ENCODE measurements at places on chromosomes 1 and 21.

GRCh38 chr1:31700468-31701090, 3.2 kb downstream of the COL16A1 start:
- no peak for DNase-seq

DNA sequence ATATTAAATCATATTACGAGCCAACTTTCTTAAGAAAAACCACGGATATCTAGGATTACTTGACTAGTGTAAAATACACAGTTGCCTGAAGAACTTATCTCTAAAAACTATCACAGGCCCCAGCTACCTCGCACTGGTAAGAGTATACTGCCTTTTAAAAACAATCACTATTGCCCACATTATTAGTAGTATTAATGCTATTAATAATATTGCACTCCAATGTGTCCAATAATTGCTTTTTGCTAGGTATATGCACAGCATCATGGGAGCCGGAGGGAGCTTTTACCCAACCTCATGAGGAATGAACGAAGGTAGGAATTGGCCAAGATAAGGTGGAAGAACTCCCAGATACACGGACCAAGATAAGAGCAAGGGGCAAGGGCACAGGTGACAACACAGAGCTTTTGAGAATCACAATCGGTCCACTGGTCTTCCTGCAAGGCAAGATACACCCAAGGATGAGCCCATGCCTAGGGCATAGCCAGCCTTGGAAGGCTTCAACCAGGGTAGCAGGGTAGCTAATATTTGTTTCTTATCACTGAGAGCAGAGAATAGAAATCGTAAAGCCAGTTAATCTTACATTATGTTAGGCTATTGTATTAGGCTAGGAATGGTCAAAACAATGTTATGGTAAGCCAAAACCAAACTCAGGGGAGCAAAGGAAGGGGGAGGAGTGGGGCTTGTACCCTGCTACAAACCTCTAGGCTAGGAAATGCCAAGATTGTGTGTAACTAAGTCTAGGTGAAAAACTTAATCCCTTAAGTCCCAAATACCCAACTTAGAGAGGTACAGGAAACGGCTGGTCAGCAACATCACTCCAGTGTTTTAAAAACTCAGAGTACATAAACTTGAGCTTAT, 9.4 kb downstream of the GLUL start:
- no peak for DNase-seq

GRCh38 chr1:52186449-52186848, 44.6 kb downstream of the ZFYVE9 start:
- DNase-seq, result no peak

DNA sequence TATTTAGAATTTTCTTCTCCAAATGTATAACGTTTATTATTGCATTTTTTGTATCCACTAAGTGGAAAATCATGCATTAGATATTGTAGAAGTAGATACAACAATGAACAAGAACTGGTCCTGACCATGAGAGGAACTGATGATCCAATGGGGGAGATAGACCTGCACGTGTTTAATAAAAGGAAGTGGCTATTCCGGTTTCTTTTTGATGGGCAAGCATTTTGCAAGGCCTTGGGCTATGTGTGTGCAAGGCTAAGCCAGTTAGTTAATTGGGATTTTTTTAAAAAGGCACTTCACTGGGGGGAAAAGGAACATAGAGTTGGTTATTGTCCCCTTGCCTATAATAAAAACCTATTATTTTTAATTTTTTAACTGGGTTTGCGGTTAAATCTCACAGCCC, 961 bp upstream of the VCAM1 start:
- DNase-seq, result no peak

DNA sequence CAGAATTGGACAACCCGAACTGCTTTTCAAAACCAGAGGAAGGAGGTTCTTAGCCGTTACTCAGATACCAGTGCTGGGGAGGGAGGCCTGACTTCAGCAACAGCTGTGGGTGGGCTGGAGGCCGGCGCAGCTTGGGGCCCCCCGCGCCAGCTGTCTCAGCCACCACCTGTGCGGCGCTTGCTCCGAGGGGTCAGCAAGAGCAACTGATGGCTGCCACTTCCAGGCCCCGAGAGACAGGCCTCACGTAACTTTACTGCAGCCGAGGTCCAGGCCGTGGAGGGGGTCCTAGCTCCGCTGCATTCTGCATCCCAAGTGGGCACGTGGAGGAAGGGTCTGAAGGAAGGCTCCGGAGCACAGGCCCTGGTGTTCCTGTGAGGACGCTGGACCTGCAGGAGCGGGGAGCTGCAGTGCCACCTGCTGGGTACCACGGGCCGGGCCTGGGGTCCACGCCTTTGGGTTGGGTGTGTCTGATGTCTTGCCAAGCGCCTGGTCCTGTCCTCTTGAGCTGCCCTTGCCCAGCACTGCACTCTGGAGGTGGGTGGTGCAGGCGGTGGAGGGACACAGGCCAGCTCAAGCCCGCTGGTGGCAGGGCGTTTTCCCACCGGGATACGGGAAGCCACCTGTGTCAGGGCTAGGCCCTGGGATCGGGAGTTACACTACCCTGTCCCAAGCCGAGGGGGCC, 9.8 kb downstream of the THAP3 start:
- no peak for DNase-seq

GRCh38 chr1:189500778-189501177, 976.9 kb downstream of the BRINP3 start:
- DNase-seq, result no peak

GRCh38 chr1:88141499-88142074, 542.5 kb upstream of the PKN2 start:
- DNase-seq, result no peak

- DNase-seq, result no peak
Measured at GRCh38 chr1:31180338-31180737, 59.3 kb downstream of the NKAIN1 start.

- DNase-seq, result no peak
Measured at GRCh38 chr1:45260244-45260643, 53.8 kb upstream of the ZSWIM5 start.

GRCh38 chr1:185284116-185284515, 32.9 kb downstream of the IVNS1ABP start:
- no peak for DNase-seq

DNA sequence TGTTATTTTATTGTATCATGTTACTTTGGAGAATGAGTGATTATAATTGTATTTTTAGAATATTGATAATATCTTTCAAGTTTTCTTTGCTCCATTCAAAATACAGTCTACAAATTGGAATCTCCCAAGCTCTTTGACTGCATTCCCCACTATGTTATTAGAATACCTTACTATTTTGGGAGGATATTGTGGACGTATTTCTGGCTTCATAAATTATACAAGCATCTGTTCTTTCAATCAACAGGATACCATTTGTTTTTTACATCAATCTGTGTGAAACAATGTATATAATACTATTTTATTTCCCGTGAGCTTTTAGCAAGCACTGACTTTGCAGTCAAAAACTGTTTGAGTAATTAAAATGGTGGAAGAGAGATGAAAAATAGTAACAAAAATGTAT, 226.5 kb downstream of the PTPRC start:
- no peak for DNase-seq

GRCh38 chr1:78165816-78166215, 120.0 kb downstream of the GIPC2 start:
- no peak for DNase-seq

- DNase-seq, result no peak
Measured at GRCh38 chr1:111223126-111223685, 4.3 kb upstream of the CHI3L2 start.

- no peak for DNase-seq
Measured at GRCh38 chr21:22993822-22994574, 1995.8 kb downstream of the NCAM2 start.

DNA sequence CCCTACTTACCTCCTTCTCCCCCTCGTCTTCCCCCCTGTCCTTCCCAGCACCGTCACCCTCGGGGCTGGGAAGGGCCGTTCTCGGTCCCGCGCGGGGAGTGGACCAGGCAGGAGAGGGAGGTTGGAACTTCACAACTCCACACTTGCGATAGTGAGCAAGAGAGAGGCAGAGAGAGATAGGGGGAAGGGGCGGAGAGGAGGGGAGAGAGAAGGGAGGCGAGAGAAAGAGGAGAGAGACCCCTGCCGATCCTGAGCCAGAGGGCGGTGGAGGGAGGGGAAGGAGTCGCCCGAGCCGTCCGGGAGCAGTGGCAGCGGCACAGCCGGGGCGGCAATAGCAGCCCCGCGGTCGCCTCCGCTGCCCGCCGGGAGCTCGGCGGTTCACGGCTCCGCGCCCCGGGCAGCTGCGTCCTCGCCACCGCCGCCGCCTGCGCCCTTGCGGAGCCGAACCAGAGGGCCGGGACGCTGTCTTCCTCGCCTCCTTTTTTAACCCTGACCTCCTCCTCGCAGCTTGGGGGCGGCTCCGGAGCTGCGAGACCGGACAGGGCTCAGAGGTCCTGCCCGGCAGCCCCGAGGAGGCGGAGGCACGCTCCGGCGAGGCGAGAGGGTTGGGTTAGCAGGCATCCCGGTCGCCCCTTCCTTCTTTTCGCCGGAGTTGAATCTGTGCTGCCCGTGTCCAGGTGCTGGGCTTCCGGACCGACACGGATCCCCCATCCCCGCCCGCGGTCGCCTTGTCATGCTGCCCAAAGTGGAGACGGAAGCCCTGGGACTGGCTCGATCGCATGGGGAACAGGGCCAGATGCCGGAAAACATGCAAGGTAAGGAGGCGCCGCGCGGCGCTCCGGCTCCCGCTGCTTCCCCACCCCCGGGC, 11.7 kb downstream of the NR5A2 start:
- peak; percentile 88 for DNase-seq

DNA sequence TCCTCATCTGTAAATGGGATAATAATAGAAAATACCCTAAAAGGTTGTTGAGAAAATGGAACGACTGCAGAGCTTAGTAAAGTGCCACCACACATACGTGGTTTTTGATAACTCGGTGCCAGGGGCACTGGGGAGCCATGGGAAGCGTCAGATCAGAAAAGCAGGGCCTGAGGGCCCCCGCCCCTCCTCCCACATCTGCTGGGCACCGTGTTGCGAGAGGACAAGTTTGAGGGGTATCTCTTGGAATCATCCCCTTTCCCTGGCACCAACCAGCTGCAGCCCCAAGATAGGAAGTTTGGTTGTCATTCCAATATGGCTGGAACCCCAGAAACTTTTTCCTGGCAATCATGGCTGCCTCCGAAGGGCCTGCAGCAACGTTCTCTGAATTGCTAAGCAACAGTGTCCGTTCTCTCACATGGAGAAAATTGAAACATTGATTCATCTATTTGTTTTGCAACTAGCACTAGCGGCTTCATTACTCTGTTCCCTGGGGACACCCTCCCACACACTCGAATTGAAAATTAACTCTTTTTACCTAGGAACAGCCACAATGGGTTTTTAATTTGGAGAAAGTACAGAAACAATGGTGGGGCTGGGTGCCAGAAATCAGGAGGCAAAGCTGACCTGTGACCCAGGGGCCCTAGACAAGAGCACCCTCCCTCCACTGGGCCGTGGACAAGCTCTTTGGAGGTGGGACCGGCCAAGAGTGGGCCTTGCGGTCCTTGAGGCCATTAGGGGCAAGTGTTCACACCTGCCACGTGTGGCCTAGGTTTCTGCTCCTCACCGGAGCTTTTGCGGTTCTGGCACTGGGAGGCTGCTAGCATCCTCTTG, 190.0 kb upstream of the VAMP3 start:
- no peak for DNase-seq

- no peak for DNase-seq
Measured at GRCh38 chr21:39136711-39137110, 46.5 kb downstream of the PSMG1 start.

GRCh38 chr1:170483051-170483450, 48.9 kb upstream of the GORAB start:
- DNase-seq, result no peak

GRCh38 chr1:175873290-175873935, 130.0 kb upstream of the TNR start:
- DNase-seq, result no peak

GRCh38 chr1:18297896-18298648, 182.7 kb upstream of the KLHDC7A start:
- DNase-seq, result no peak

- no peak for DNase-seq
Measured at GRCh38 chr1:24898909-24899439, 31.1 kb downstream of the RUNX3 start.

- no peak for DNase-seq
Measured at GRCh38 chr1:12456979-12457378, 161.0 kb downstream of the DHRS3 start.

DNA sequence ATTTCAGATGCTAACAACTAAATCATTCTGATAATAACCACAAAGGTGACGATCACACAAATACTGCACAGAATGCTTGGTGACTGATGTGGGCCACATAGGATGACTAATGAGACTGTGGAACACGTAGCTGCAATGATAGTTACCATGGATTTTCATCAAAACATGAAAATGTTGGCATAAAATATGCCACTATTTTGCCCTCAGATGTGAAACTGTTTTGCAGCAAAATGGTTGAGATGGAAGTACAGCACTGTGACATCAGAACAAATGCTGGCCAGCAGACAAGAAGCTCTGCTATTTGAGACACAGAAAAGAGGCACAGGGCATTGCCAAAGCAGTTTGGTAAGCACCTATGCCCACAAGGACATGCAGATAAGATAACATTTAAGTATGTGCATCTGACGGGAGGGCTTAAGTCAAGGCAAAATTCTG, 83.8 kb downstream of the NIBAN1 start:
- no peak for DNase-seq

DNA sequence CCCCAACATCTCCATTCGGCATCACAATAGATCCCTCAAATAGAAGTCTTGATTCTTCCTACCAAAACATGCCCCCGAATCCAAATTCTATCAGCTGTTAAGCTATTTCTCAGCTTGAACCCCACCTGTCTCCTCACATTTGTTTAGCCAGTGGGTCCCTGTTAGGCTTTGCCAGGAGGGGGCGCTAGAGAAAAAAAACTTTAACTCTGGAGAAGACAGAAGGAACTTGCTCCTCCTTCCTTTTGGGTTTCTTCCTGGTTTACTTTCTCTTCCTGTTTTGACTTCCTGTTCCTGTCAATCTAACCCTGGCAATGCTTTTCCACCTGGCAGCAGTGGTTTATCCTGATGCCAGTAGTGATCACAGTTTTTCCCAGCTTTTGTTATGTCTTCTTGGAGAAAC, 95.6 kb upstream of the KCNK1 start:
- no peak for DNase-seq

- DNase-seq, result peak; percentile 79
Measured at GRCh38 chr1:27349784-27350662, 8.2 kb downstream of the SYTL1 start.

DNA sequence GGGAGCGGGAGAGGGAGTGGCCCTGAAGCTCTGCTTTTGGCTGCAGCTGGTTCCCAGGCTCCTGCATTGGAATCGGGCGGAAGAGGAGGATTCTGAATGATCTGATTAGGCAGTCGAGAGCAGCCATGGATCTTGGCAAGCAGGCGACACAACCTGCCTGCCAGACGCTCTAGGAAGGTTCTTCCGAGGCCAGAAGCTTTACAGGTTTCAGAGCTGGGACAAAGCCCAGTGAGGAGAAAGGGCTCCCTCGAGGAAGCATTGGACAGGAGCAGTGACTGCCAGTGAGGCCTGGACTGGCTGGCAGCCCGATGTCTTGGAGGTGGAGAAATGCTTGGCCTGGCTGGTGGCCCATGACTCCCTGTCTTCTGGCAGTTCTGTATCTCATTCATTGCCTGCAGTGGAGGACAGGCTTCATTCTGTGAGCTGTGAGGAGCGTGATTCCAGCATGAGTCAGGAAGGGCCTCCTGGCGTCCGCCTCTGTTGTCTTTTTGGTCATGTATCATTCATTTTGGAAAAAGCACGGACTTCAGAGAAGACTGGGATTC, 132.7 kb upstream of the IPO9 start:
- no peak for DNase-seq

- no peak for DNase-seq
Measured at GRCh38 chr1:39574646-39575045, 1.9 kb downstream of the PABPC4 start.
